ENCODE measurements at places on chromosomes 11 and 22.

DNA sequence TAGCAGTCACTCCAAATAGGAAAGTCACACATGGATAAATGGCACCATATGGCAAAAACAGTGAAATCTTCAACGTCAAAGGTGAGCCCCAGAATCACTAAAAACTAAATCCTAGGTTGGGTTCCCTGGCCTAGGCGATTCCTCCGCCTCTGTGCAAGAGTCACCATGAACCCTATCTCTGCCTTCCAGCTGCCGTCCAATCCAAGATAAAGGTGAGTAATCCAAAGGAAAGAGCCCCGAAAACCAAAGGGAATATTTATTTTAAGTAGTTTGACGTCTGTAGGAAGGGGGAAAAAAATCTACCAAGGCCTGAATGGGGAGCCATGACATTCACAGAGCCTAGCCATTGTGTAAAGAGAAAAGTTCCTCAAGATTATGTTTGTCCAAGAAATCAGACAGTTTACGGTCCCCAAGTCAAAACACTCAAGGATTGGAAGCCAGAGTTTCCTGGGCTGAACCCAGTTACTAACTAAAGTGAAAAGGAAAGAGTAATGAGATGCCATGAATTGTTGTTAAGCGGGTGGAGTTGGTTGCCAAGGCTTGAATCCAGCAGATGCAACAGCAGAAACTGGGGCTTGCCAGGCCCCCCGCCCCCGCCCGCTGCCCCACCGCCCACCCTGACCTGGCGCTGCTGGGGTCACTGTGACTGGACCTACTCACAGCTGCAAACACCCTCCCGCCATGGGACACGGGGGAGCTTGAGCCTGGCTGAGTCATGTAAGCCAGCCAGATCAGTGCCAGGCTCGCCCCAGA lies 39.7 kb upstream of the ETS1 start:
- peaks cover 79% of the 10 kb centered on the region for H3K4me1 ChIP-seq
- peaks cover 2% of the 10 kb centered on the region for H3K36me3 ChIP-seq
- H3K27me3 ChIP-seq: no peaks in the 10 kb centered on the region
- no peak overlapping the region for H3K4me3 ChIP-seq
- DNase-seq: no peak

DNA sequence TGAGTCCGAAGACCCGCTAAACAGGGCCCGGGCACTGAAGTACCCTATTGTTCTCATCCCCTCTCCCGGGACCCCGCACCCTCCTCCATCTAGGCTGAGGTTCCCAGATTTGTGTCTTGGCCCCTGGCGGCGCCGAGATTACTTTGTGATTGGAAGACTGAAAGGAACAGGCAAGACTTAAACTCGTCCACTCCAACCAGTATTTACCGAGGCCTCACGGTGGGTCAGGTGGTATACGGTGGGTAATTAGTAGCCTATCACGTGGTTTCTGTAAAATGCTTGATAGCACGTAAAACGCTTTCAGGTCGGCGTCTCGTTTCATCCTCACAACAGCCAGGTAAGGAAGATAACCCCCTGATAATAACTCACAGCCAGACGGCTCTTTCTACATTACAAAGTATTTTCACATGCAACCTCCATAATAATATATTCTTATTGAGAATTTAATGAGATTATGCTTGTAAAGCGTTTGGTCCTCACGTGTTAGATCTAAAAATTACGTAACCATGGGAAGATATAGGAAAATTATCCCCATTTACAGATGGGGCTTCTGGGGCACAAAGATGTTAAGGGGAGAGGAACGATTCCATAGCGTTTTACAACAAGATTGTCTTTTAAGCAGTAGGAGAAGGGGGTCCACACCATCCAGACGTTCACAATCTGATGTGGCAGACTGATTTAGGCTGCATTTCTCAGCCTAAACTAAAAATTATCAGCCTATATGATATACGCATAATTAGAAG lies 642 bp upstream of the PIK3C2A start:
- H3K4me3 ChIP-seq: peak overlapping the region; percentile 98
- H3K36me3 ChIP-seq: no peaks in the 10 kb centered on the region
- H3K27me3 ChIP-seq: no peaks in the 10 kb centered on the region
- peaks cover 28% of the 10 kb centered on the region for H3K4me1 ChIP-seq
- no peak for DNase-seq

- H3K27me3 ChIP-seq: peaks cover 10% of the 10 kb centered on the region
- no peaks in the 10 kb centered on the region for H3K36me3 ChIP-seq
- DNase-seq: no peak
- H3K27ac ChIP-seq: no peak overlapping the region
Observed at GRCh38 chr22:27438271-27438980, 363.1 kb downstream of the MN1 start.

DNA sequence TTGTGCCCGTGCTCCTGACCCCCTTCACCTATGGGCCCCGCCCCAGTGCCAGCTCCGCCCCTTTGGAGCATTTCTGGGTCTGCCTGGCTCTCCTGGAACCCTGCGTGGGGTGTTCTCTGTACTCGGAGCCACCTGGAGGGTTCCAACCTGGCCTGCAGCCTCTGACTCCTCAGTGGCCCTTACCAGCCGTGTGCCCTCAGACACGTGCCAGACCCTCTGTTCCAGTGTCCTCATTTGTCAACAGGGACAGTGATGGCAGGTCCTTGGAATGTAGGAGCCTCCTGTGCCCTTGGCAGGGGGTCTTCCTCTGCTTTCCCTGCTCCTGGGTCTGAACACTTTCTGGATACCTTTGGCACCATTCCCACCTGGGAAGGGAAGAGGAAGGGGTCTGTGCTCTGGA lies 96.4 kb downstream of the CACNA1I start:
- H3K4me1 ChIP-seq: peaks cover 11% of the 10 kb centered on the region
- no peak overlapping the region for H3K27ac ChIP-seq

DNA sequence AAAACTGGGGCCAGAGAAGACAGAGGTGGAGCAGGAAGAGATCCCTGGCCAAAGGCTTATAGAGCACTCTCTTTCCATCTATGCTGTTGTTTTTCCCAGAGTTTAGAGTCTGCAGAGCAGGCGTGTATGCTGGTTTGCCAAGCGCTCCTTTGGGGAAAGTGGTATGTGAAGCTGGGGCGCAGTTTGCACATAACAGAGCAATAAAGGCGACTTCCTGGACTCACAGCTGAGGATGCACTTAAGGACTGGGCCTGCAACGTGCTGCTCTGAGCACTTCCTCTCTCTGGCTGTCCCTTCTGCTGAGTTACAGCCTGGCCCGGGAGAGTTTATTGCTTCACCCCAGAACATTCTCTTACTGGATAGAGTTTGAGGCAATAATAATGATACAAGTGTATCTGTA lies 41.7 kb downstream of the THAP12 start:
- peaks cover 4% of the 10 kb centered on the region for H3K36me3 ChIP-seq
- DNase-seq: no peak
- no peaks in the 10 kb centered on the region for H3K27me3 ChIP-seq
- peaks cover 7% of the 10 kb centered on the region for H3K4me1 ChIP-seq

- no peaks in the 10 kb centered on the region for H3K36me3 ChIP-seq
- H3K27me3 ChIP-seq: peaks cover 25% of the 10 kb centered on the region
- no peak overlapping the region for H3K27ac ChIP-seq
- no peaks in the 10 kb centered on the region for H3K4me1 ChIP-seq
- no peak for DNase-seq
- H3K4me3 ChIP-seq: no peak overlapping the region
Observed at GRCh38 chr22:32802237-32802765, 796 bp downstream of the TIMP3 start.

All from memory B cell (primary cell).